T-cell (primary cell): ENCODE measurements at places on chromosomes 13 and 19.

DNA sequence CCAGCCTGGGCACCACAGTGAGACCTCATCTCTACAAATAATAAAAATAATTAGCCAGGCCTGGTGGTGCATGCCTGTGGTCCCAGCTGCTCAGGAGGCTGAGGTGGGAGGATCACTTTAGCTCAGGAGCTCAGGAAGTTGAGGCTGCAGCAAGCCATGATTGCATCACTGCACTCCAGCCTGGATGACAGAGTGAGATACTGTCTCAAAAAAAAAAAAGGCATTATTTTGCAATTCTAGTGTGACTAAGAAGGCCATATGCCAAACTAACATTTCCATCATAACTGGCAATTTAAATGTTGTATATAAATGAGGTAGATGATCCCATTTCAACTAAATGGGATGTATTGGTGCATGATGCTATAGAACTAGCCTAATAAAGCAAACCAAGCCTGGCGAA lies 632.8 kb upstream of the KLF12 start:
- no peak for DNase-seq

GRCh38 chr19:8638078-8638619 lies 7.7 kb downstream of the NFILZ start:
- DNase-seq, result no peak

DNA sequence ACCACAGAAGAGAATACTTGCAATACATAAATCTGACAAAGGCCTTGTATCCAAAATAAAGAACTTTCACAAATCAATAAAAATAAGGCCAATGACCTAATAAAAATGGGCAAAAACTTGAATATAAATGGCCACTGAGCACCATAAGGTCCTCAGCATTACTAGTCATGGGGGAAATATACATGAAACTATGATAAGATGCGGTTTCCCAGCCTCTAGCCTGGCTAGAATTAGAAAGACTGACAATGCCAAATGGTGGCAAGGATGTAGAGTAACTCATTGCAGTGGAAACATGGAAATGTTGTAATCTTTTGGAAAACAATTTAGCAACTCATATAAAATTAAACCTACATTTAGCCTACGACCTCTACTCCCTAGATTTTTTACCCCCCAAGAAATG lies 227.1 kb downstream of the GGACT start:
- DNase-seq, result no peak

DNA sequence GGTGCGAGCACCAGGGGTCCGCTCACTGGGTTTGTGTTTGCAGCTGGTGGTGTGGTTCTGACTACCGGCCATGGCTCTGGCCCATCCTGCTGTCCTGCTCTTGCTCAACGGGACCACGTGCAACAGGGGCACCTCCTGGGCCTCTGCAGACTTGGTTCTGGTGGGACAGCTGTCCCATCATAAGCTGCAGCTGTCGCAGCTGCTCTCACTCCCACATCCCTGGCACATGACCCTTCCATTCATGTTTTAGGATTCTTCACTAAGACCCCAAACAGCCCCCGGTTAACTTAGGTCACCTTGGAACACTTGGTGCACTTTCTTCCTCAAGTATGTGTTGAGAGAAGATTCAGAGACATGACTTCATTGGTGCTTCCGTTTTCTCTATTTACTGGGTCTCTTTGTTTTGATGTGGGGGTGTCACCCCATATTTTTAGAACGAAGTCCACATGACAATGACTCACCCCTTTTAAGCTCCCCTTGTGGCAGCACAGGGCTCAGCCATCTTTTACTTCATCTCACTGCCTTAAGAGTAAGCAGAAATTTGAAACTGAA lies 68.4 kb upstream of the ARHGEF7 start:
- no peak for DNase-seq

DNA sequence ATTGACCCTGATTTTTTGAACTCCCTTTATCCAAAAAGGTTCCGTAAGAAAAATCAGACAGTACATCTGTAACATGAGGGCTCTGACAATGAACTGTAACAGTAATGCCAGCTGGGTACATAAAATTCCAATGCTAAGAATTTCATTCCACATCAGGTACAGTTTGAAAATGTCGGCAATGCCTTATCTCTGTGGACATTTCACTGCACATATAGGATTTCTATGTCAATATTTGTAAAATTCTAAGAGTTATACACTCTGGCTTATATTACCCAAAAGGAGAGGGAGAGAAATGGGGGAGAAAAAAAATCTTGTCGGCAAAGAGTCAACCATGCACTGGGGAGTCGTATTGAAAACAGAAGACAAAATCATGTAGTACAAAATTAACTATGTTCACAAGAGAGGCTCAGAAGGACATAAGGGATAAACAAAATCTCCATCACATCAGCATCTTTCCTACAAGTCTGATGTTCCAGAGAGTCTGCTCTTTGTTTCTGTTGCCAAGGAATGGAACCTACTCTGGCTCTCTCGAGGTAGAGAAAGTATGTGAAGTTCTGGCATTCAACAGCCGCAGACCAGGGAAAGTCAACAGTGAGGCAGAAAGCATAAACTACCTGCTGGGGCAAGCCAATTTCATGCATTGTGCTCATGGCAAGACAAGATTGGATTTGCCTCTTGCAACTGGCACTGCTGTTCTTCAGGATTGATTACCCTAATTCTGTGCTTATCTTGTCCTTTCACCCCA lies 72.4 kb downstream of the STARD13 start:
- DNase-seq, result no peak

DNA sequence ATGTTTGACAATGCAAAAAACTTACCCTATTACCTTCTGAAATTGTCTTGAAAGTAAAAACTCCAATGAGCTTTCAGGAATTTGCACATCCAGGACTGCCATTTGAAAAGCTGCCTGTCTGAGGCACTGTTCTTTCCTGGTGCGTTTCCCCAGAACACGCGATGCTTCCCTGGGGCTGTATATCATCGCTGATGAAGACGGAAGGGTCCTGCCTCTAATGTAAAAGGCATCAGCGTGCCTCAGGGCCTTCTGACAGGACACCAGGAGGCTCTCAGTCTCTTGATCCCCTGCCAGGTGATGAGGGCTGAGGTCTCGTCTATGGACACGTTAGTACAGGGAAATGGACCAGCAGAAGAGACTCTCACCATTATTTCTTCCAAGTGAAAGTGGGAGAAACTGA lies 296.8 kb downstream of the EFNB2 start:
- no peak for DNase-seq

DNA sequence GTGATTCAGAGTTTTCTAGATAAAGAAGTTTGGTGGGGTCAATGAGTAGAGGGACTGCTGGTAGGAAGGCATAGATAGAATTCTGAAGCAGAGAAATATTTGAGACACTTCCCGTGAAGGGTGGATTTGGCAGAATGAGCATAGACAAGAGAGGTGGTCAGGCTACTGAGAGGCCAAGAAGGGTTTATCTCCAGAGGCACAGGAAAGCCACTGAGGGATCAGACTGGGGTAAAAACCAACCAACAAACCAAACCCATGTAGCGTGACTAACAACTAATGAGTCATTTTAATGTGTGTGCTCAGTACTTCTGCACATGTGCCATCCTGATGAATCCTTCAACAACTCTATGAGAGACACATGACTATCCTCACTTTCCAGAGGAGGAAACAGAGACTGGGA lies 60.0 kb upstream of the SERP2 start:
- no peak for DNase-seq

DNA sequence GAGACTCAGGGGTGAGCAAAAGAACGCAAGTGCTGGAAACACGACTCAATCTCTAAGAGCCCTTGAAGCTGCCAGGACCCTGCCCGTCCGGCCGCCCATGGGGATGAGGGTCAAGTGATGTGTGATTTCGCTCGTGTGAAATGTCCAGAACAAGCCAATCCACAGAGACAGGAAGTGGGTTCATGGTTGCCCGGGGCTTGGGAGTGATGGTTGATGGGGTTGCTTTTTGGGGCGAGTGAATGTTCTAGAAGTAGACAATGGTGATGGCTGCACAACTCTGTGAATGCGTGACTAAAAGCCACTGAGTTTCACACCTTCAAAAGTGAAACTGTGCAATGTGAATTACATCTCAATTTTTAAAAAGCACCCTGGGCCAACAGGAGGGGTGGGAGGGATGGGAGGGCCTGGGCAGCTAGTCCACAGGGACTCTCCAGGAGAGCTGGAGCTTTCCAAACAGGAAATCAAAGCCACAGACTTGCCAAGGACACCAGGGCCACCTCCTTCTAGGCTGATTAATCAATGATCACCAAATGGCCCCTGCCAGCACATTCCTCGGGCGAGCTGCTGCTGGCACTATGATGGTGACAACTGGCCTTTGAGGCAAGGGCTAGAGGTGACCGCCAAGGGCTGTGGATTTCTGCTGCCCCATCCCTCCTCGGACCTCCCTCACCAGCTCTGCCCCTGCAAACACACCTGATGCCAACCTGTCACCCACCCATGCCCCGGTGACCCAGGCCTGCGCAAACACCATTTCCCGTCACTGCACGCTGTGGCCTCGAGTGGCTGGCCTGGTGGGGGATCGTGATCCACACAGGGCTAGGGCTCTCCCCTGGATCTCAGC lies 14.0 kb downstream of the DPP9 start:
- no peak for DNase-seq

DNA sequence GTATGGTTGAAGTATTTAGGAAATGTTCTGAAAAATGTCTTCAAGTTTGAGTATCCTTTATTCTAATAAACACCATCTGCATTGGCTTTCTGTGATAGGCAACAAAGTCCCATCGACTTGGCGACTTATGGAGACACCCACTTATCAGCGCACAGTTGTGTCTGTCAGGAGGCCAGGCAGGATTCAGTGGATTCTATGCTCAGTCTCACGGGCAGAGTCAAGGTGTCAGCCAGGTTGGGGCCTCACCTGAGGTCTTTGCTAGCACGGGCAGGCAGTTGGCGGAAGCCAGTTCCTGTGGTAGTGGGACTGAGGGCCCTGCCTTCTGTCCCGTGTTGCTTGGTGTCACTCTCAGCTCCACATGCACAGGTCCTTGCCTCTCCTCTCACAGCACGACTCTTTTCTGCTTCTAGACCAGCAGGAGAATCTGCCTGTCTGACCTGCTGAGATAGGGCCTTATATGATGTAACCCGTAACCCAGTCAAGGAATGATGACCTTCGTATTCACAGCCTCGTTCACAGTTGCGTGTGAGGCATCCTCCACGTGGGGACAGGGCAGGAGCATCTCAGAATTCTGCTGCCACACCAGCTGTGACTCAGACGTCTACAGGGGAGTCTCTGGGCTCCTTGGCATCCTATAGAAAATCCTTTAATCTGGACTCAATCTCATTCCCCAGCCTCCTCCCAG lies 10.0 kb downstream of the CUL4A start:
- DNase-seq, result no peak

DNA sequence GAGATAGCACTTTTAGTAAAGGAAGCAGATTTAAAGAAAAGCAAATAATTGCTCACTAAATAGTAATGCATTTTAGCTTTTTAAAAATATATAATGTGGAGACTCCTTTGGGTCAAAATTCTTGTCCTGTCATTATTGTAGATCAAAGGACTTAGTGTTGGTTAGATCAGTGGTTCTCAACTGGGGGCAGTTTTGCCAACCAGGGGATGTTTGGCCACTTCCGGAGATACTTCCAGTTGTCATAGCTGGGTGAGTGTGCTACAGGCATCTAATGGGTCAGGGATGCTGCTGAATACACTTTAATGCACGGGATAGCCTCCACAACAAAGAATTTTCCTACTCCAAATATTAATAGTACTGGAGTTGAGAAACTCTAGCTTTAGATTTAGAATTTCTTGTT lies 126.8 kb downstream of the LMO7 start:
- DNase-seq, result no peak

DNA sequence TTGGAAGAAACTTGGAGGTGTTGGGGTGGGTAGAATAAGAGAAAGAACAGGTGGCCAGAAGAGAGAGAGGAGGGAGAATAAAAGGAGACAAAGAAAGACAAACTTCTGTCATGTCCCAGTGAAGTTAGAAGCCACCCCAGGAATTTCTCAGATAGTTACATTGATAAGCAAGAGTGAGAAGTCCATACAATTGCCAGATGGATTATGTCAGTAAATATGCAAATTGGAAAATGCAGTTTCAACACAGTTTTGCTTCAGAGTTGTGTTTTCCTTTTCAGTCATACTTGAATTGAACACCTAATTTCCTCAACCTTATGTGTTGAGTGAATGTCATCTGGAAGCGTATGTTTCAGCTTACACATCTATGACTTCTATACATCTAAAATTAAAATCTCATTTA lies 139.2 kb downstream of the RXFP2 start:
- DNase-seq, result no peak

- DNase-seq, result no peak
These were observed 169.5 kb upstream of the STARD13 start for GRCh38 chr13:33454844-33455705.

DNA sequence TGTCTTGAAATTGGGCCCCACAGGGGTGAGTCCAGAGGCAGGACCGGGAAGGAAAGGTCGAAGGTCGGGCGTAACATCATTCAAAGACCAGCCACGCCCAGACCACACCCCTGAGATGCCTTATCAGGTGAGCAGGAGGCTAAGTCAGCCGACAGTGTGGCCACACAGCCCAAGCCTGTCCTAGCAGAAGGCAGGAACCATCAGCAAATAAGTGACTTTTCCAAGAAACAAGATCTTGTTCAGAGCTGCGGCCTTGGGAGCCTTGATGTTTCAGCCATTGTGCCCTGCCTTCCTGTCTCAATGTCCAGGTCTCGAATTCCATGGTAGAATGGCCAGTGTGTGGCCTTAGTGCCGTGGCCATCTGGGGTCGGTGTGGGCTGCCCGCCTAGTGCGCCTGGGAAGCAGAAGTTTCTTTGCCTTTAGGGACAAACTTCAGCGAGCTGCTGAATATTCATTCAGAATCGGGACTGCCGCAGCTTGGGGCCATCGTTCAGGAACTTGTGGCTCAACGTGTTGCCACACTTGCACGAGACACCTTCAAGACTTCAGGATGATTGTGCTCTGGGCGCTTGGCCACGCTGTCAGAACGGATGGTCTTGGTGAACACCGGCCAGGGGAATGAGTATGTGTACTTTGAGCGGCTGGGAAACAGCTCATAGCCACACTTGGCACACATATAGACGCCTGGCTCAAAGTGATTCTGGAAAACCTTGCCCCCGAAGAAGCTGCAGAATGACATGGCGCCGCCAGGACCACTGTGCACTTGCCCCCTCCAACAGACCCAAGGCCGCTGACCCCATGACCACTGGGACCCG lies 6.1 kb upstream of the IFNL4 start:
- DNase-seq, result no peak

GRCh38 chr19:55358943-55359908 lies 3.8 kb downstream of the GARIN5B start:
- DNase-seq, result no peak

DNA sequence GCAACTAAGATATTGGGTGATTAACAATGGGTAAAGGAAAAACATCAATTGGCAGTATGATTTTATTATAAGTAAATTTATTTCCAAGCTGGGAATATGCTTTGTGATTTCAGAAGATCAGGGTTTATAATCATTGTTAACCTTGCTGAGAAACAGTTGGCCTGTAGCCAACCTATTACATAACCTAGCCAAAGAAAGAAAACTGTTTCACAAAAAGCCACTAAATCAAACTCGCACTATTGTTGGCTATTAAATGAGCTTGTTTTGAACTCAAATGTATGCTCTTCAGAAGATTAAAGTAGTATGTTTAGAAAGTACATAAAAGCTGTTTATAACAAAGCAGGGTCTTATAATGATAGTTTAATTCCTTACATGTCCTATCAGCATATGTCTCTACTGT lies 151.7 kb downstream of the LHFPL6 start:
- DNase-seq, result no peak
